ENCODE measurements at places on chromosomes 7 and 10.

DNA sequence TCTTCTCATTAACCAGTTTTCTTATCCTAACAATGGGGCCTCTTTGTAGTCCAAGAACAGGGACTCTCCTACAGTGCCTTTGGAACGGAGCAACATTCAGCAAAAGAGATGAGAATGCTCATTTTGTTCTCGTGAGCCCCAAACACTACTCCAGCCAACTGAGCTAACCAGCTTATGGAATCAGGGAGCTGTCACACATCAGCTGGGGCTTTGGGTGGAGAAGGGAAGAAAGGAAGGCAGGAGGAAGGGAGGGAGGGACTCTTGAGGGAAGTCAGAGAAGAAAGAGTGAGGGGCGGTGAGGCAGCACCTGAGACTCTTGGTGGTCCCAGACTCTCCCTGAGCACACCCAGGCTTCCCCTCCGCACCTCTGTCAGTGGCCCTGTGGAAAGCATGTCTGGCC lies 123.1 kb downstream of the CLEC2L start:
- DNase-seq, result no peak

GRCh38 chr10:94002156-94002555 lies 8.4 kb downstream of the PLCE1 start:
- DNase-seq, result no peak

DNA sequence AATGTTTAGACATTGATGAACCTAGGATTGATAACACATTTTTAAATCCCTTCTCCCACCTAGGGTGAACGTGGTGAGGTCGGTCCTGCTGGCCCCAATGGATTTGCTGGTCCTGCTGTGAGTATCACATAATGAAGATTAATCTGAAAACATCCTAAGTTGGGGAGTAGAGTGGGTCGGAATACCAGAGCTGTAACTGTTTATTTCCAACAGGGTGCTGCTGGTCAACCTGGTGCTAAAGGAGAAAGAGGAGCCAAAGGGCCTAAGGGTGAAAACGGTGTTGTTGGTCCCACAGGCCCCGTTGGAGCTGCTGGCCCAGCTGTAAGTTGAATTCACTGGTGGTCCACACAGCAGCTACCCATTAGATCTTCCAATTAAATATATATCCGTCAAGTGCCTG lies 25.6 kb downstream of the COL1A2 start:
- peak; percentile 49 for DNase-seq

DNA sequence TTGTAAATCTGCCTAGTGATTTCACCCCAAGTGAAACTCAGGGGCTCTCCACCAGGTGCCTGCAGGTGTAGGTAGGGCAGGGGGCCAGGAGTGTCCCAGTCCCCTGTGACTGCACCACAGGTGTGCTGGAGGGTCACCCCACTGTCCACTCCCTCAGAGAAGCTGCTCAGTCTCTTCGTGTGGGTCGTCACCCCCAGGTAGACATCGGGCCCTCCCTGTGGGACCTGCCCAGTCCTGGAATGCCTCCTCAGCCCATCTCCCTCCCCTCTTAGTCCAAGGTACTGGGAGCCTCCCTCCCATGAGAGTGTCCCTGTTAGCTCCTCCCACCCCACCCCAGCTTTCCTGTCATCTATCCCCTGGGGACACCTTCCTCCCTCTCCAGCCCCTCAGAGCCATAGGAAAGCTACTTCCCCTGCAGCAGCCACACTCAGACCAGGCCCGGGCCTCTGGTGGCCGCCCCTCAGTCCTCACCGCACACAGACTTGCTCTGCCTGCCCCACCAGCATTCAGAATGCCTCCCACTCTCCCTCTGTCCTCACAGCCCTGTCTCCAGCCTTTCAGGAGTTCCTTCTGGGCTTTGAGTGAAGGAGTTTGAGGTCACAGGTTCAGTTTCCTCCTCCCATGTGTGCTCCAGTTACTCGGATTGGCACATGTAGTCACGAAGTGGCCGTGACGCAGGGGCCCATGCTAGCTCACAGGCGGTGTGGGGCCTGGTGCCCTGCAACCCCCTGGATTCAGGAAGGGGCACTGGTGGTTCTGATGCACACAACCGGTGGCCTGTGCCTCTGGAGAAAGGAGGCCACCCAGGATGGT lies 5.1 kb downstream of the ALOX5 start:
- DNase-seq, result no peak

GRCh38 chr7:44729949-44730590 lies 18.6 kb upstream of the ZMIZ2 start:
- DNase-seq, result no peak

- no peak for DNase-seq
Measured at GRCh38 chr7:103011650-103012049, 62.9 kb downstream of the FBXL13 start.

DNA sequence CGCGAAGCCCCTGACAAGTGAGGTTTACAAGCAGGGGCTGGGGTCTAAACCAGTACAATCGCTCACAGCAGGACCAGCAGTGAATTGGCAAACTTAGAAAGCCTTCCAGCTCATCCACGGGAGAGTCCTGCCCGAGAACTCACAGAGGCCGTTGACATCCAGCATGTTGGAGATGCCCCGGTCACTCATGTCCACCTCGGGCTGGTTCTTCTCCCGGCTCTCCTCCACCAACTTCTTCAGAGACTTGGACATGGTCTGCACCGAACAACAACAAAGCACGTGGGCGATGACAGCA lies 447 bp downstream of the RSU1 start:
- no peak for DNase-seq

GRCh38 chr10:8182806-8183205 lies 128.3 kb downstream of the GATA3 start:
- DNase-seq, result no peak

- no peak for DNase-seq
Measured at GRCh38 chr7:24039991-24040624, 243.9 kb upstream of the NPY start.

GRCh38 chr7:140674899-140675701 lies 2.4 kb downstream of the ADCK2 start:
- DNase-seq, result peak; percentile 66

DNA sequence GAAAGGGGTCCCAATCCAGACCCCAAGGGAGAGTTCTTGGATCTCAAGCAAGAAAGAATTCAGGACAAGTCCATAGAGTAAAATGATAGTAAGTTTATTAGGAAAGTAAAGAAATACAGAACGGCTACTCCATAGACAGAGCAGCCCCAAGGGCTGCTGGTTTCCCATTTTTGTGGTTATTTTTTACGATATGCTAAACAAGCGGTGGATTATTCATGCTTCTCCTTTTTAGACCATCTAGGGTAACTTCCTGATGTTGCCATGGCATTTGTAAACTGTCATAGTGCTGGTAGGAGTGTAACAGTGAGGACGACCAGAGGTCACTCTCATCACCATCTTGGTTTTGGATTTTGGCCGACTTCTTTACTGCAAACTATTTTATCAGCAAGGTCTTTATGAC lies 1033.4 kb downstream of the SORCS3 start:
- no peak for DNase-seq

DNA sequence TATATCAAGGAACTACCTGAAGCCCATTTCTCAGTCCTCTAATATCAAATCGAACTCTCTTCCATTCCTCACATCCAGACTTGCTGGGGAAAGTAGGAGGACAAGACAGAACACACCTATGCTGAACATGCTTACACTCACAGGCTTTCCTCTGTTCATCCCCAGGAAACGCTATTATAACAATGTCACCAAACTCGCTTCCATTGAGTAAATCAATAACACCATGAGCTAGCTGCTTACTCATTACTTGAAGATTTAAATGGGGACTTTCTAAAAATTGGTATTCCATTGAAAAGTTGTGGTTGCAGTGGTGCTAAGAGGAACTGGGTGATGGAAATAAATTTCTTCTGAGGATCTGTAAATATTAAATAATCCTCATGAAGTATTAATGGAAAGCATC lies 88.8 kb downstream of the SLC25A13 start:
- no peak for DNase-seq

- DNase-seq, result no peak
Measured at GRCh38 chr7:6142871-6143380, 111.8 kb downstream of the ANKRD61 start.

DNA sequence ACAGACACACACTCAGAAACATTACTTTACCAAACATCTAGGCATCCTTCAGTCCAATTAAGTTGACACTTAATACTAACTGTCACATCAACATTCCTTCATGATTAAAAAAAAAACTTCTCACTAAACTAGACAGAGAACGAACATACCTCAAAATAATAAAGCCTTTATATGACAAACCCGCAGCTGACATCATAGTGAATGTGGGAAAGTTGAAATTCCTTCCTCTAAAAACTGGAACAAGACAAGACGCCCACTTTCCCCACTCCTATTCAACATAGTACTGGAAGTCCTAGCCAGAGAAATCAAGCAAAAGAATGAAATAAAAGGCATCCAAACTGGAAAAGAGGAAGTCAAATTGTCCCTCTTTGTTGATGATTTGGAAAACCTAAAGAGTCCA lies 96.9 kb upstream of the PPP1R9A start:
- no peak for DNase-seq
